GM12878 (cell line): ENCODE measurements at places on chromosomes 11 and 22. TPM values are rescaled to one million over a fixed set of nuclear protein-coding genes. Genes with fewer than 3 reads are reported as not detected.
A peak's percentile ranks its signal among the peaks of the same experiment; 100 is the strongest.

DNA sequence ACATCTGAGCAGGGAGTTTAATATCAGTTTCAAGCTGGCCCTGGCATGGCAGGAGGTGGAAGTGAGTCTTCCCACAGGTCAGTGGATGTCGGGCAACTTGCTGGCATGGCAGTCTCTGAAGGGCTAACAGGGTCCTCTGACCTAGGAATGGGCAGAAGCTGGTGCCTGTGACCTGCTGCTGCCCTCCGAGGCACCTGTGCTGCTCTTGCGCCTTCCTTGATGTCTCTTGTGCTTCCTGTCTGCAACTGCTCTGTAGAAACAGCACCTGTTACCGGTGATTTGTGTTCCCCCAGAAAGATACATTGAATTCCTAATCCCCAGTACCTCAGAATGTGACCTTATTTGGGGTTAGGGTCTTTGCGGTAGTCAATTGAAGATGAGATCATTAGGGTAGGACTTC is 110.3 kb downstream of the RPS6KA4 start:
- no peak overlapping the region for H3K4me3 ChIP-seq
- H3K27ac ChIP-seq: no peak overlapping the region
- no peaks in the 10 kb centered on the region for H3K4me1 ChIP-seq
- no peaks in the 10 kb centered on the region; the same call in 1 of the 2 replicates for H3K27me3 ChIP-seq
- DNase-seq: no peak

DNA sequence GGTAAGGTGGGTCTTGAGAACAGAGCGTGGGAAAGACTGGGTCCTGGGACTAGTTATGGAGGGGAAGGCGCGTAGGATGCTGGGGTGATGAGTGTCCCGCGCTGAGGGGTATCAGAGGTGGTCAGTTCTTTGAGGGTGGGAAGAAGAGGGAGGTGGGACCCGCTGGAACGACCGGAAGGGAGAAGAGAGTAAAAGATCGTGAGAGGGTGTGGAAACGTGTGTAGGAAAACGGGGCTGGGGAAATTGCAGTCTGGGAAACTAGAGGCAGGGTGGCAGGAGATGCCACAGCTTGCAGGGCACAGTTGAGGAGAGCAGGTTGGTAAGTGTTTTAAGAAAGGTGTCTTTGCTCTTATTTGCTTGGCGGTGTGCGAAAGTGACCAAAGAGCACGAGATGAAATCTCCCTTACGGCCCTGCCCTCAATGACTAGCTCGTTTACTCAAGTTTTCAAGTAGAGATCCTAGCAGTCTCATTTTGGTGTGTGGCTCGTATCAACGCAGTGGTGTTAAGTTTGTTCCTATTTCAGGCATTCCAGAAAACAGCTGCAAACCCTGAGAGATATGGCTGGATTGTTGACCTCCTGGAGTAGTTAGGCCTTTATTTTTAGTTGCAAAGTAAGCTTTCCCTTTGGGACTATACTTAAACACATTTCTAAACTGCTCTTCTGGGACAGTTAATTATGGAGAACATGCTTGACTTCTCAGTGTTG is 615 bp downstream of the STT3A start:
- no peaks in the 10 kb centered on the region; the same call in 1 of the 2 replicates for H3K4me1 ChIP-seq
- DNase-seq: no peak
- H3K27ac ChIP-seq: peak overlapping the region; percentile 82
- H3K4me3 ChIP-seq: peak overlapping the region; percentile 85

- no peak for DNase-seq
- H3K4me3 ChIP-seq: no peak overlapping the region
- H3K27ac ChIP-seq: no peak overlapping the region
- H3K27me3 ChIP-seq: no peaks in the 10 kb centered on the region
Observed at GRCh38 chr11:103779054-103779453, 257.4 kb upstream of the DDI1 start.

DNA sequence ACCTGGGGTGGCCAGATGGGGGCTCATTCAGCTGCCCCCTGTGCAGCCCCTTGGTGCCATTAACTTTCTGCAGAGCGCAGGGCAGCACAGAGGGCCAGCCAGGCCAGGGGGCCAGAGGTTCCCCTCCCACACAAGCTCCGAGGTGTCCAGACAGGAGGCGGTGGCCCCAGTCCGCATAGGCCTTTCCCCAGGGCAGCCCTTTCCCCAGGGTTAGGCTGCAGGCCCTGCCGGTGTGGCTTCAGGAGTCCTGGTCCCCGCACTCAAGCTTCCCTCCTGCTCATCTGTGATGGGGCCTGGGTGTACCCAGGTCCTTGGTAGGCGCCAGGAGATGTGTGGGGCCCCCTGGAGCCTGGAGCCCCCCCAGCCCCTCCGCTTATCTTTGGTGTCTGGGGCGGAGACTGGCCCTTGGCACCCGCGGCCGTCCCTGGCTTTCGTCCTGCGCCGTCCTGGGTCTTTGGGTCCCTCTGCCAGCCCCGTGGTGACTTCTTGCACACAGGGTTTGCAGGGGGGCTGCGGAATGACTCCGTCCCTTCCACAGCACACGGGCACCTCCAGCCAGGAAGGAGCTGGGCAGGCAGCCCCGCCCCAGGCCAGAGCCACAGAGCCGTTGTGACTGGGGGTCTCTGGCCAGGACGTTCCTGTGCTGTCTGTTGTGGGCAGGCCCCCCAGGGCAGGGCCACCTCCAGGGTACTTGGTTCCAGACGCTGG is 8.9 kb downstream of the BRSK2 start:
- no peaks in the 10 kb centered on the region for H3K36me3 ChIP-seq
- H3K27ac ChIP-seq: no peak overlapping the region
- H3K4me1 ChIP-seq: no peaks in the 10 kb centered on the region
- DNase-seq: no peak
- no peak overlapping the region for H3K4me3 ChIP-seq
- H3K27me3 ChIP-seq: no peaks in the 10 kb centered on the region

DNA sequence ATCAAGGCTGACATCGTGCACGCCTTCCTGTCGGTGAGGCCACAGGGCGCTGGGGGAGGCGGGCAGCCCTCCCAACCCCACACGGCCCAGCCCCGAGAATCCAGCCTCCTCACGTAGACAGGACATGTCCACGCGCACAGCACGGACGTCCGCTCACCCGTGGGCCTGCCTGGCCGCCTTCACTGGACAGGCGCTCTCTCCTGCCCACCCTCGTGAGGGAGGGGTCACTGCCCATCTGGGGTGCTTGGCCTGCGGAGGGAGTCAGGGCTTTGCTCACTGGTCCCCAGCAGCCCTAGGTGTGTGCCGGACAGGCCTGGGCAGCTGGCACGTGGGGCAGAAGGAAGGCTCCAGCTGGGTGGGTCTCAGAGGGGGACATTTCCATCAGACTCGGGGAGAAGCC is 32.0 kb downstream of the MOB2 start:
- no peak for DNase-seq
- no peaks in the 10 kb centered on the region for H3K4me1 ChIP-seq
- H3K4me3 ChIP-seq: no peak overlapping the region
- H3K36me3 ChIP-seq: no peaks in the 10 kb centered on the region

- DNase-seq: no peak
- no peaks in the 10 kb centered on the region for H3K27me3 ChIP-seq
- H3K4me3 ChIP-seq: no peak overlapping the region
Observed at GRCh38 chr11:46270684-46271083, 6.8 kb upstream of the CREB3L1 start.

DNA sequence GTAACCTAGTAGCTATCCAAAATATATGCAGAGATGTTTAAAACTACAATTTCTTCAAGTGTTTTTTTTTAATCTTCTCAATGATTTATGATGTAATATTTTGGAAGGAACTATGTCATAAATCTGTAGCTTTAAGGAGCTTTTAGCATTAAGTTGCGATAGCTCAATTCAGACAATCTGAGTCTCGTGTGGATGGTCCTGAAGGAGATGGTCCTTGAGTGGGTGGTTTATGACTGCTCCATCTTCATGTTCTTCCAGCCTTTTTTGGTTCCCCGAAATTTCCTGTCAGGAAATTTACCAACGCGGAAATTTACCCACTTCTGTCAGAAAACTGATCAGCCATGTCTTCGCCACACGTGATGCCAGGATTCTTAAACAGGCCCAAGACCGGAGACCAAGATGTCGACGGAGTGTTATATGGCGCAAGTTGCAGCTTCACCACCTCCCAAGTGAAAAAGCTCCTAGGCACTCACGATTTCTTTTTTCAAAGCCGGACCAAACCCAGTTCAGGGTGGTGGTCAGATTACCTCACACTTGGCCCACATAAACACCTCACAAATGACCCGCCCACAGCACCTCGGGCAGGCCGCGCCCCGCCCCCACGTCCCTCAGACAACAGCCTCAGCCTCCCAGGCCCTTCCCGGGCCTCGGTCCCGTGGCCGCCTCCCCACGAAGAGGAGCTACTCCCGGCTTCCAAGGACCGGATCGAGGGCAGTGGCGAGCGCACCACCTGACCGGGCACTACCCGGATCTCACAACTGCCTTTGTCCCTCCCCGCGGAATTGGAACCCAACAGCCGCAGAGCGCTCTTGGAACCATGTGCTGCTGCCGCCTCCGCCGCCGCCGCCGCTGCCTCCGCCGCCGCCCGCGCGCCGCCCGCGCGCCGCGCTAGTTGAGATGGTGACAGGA is at the start of gene MORC2:
Gene MORC2, minus strand, starts transcription at position 760 of the 909 bp plus-strand sequence. CDS start 885 bp downstream, outside the sequence.
- H3K27ac ChIP-seq: peak within 1 kb of the TSS; percentile 93
- H3K4me3 ChIP-seq: peak within 1 kb of the TSS; percentile 82
- H3K27me3 ChIP-seq: no peaks in the 10 kb centered on the region
- no peak for DNase-seq
- H3K36me3 ChIP-seq: peaks cover 15% of the 10 kb centered on the region

GRCh38 chr11:112841729-112842128 is 119.5 kb upstream of the NCAM1 start:
- H3K4me1 ChIP-seq: no peaks in the 10 kb centered on the region
- H3K27me3 ChIP-seq: no peaks in the 10 kb centered on the region
- no peak overlapping the region for H3K4me3 ChIP-seq
- no peak overlapping the region for H3K27ac ChIP-seq
- DNase-seq: no peak
- H3K36me3 ChIP-seq: no peaks in the 10 kb centered on the region

- H3K4me1 ChIP-seq: peaks cover 3% of the 10 kb centered on the region
- H3K27me3 ChIP-seq: peaks cover 16% of the 10 kb centered on the region
- no peak overlapping the region for H3K27ac ChIP-seq
- DNase-seq: no peak
- no peaks in the 10 kb centered on the region for H3K36me3 ChIP-seq
- 0 out of 2 replicates have a peak overlapping the region, but pooled peaks have one; percentile 11 for H3K4me3 ChIP-seq
Observed at GRCh38 chr22:37561212-37562048, 1.1 kb downstream of the CDC42EP1 start.

DNA sequence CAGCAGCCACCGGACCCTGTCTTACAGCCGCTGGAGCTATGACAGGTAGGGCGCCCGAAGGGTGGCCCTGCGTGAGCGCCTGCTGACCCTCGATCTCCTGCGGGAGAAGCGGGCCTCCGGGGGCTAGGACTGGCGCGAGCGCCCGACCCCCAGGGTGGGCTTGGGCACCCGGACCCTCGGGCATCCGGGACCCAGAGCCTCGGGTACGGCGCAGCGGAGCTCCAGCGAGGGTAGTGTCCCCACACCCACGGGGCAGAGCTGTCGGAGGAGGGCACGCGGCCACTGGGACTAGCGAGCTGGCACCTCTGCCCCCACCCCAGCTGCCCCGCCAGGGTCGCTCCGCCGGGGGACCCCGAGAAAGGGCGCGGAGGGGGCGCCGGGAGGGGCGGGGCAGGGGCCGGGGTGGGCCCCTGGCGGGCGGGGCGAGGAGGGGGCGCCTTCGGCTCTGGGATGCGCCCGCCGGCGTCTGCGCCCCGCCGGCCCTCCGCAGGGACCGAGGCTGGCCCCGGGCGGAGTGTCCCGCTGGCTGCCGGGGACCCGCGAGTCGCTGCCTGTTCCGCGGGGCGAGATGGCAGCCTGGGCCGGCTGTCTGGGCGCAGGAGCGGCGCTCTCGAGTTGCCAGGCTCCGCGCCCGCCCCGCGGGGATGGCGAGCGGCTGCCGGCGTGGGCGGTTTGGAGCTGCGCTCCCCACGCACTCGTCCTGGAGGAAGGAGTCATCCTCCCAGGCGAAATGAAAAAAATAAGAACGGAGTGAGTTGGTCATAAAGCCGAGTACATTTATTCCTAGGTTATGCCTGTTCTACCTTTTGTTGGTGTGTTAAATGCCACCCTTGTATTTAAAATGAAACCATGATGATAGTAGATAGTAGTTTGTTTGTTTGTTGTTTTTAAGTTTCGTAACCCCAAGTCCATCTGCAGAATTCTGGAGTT is 32.4 kb downstream of the EIF3F start:
- DNase-seq: no peak
- no peaks in the 10 kb centered on the region for H3K4me1 ChIP-seq
- no peak overlapping the region for H3K4me3 ChIP-seq
- H3K27ac ChIP-seq: no peak overlapping the region
- H3K36me3 ChIP-seq: no peaks in the 10 kb centered on the region

GRCh38 chr11:132258875-132259274 is 888.5 kb downstream of the NTM start:
- H3K27me3 ChIP-seq: peaks cover 10% of the 10 kb centered on the region
- H3K27ac ChIP-seq: no peak overlapping the region
- no peak overlapping the region for H3K4me3 ChIP-seq

GRCh38 chr11:117917591-117918151 is 11.5 kb downstream of the TMPRSS13 start:
- H3K4me1 ChIP-seq: peaks cover 8% of the 10 kb centered on the region
- no peaks in the 10 kb centered on the region for H3K27me3 ChIP-seq
- no peak for DNase-seq

DNA sequence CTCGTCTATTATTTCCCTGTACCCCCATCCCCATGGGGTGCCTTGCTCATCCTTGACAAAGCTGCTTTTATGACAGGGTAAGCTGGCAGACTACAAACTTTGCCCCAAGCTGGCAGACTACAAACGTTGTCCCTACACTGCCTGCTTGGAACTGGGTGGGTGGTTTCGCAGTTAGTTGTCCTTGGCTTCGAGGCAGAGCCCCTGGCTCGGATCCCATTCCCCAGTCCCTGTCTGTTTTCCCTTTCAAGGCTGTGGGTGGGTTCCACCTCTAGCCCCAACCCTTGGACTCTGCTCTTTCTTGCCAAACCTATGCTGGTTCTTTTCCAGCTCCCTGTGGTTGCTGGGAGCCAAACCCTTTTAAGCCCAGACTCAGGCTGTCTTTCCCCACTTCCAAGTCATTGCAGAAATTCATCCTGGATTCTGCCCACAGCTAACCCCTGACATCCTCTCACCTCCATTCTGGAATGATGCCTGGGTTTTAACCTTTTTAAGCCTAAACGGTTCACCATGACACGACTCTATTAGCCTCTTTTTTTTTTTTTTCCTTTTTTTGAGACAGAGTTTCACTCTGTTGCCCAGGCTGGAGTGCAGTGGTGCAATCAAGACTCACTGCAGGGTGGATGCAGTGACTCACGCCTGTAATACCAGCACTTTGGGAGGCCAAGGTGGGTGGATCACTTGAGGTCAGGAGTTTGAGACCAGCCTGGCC is 9.2 kb upstream of the RBM14 start:
- no peaks in the 10 kb centered on the region for H3K27me3 ChIP-seq
- H3K4me3 ChIP-seq: no peak overlapping the region
- no peak overlapping the region for H3K27ac ChIP-seq
- no peak for DNase-seq

GRCh38 chr11:116874251-116874650 is 36.8 kb upstream of the APOA1 start:
- H3K27ac ChIP-seq: no peak overlapping the region
- H3K4me1 ChIP-seq: no peaks in the 10 kb centered on the region
- H3K4me3 ChIP-seq: no peak overlapping the region
- no peaks in the 10 kb centered on the region for H3K27me3 ChIP-seq

Gene TMEM191B
- 0.48 and 2.2 TPM in 2 replicates for total RNA-seq

Gene FERMT3
- total RNA-seq: 192 and 211 TPM in 2 replicates

Gene TMEM45B
- 0.13 TPM in 1 of 2 replicates, not detected in the other for total RNA-seq

Gene RASD2
- total RNA-seq: not detected in 2 replicates

Gene SLC6A5
- not detected in 2 replicates for total RNA-seq

Gene CHADL
- total RNA-seq: not detected in 2 replicates

Gene TNNI2
- total RNA-seq: 0.38 and 0.61 TPM in 2 replicates
